ENCODE measurements at places on chromosomes 5 and 9.

DNA sequence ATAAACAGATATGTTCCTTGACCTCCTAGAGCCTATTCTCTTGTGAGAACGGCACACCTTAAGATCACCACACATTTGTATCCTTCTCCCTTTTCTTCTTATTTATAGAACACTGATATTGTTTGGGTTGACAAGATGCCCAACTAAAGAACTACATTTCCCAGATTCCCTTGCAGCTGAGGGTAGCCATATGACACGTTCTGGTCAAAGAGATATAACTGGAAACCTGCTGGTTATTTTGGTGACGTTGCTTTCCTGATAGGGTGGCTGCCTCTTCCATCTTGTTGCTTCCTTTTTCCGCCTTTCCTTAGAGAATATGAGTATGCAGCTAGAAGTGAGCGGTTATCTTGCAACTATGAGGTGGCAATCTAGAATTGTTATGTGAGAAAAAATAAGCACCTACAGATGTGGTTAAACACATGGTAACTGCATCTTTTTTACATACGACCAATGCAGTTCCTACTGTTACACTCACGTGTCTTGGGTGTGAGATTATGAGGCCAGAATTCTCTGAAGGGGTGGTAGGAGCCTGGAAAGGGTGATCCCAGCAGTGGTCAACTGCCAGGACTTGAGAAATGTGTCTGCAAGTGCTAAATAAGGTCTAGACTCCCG lies 72.9 kb downstream of the SEC61B start:
- peak; percentile 64 for DNase-seq

DNA sequence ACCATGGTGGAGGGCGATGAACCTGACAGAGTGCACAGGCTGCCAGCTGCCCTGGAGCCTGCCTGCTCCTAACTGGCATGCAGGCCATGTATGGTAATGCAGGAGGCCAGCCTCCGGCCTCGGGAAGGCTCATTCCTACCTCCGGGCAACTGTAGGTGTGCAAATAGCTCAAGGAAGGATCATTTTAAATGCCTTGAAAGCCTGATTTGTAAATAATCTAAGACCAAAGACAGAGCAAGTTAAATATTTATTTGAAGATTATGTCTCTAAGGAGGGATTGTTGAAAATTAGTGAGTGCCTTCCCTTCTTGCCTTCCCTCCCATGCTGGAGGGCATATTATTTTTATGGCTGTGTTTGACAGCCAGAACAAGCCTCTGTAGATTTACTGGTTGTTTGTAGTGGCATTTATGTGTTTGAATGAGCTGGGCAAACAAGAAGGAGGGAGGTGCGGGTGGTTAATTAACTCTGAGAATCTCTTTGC lies 285.7 kb upstream of the TUT7 start:
- no peak for DNase-seq

GRCh38 chr5:151270599-151270998 lies 17.6 kb downstream of the GM2A start:
- no peak for DNase-seq

DNA sequence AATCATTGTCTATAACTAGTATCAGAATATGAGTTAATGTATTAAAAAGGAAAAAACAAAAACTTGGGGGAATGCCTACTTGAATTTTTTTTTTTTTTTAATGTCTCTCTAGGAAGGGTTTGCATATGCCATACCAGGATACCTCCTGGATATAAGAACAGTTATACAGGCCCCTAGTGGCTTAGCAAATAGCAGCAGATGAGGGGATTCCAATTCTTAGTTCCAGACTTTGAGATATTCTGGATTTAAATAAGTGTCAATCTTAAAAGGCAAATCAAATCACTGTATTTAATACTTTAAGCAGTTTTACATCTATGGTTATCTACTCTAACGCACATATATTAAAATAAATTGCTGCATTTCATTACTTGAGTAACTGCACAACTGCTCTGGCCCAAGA lies 1055.5 kb upstream of the DMAC1 start:
- no peak for DNase-seq

DNA sequence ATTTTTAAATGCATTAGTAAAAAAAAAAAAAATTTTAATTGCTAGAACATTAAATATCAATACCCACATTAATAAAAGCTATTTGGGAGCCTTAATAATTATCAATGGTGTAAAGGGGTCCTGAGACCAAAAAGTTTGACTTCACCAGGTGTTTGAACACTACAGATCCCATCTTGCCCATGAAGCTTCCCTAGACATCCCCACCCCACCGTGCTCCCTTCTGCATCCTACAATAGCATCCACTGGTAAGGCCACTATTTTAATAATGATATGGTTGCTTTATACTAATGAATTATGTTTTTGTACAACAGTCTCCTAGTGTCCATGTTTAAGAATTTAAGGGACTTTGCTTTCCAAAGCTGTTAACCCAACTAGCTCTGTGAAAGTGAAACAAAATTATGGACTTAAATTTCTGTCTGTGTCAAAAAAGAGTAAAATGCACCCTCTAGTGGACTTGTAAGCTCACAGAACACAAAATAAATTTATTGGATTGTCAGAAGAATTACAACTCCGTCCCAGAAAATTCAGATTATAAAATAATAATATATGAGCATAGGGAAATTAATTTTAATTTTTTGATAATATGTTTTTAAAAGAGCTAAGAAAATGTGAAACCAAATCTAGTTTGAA lies 76.0 kb downstream of the ARL15 start:
- DNase-seq = no peak

DNA sequence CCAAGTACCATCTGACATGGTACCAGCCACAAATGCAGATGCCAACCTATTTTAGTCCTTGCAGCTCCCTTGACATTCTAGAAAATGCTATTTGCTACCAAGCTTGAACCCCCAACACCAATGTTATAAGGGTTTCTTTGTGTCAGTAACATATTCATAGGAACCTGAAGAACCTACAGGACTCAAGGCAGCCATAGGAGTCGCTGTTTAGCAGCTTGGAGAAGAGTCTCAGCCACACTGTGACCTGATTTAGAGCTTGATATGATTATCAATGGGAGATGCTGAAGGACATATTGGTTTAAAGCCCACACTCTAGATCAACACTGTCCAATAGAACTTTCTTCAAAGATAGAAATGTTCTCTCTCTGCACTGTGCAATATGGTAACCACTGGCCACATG lies 6.4 kb upstream of the ZFR start:
- no peak for DNase-seq

GRCh38 chr9:136075881-136076678 lies 19.0 kb downstream of the NACC2 start:
- no peak for DNase-seq

DNA sequence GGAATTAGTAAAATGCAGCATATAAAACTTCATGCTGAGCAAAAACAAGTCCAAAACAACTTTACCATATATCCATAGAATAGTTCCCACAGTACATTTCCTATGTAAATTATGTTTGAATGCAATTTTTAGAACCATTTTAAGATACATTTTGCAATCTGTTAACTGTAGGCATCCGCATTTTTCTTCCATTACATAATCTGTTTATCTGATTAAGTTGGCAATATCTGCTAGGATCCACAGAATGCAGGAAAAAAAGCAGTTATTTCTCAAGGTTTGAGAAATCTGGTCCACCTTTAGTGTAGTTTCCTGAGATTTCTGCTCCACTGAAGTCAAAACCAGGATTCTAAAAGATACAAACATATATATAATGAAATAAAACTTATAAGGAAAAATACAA lies 6.2 kb downstream of the NUDCD2 start:
- no peak for DNase-seq

- no peak for DNase-seq
Measured at GRCh38 chr9:114558027-114558675, 29.4 kb upstream of the ATP6V1G1 start.

DNA sequence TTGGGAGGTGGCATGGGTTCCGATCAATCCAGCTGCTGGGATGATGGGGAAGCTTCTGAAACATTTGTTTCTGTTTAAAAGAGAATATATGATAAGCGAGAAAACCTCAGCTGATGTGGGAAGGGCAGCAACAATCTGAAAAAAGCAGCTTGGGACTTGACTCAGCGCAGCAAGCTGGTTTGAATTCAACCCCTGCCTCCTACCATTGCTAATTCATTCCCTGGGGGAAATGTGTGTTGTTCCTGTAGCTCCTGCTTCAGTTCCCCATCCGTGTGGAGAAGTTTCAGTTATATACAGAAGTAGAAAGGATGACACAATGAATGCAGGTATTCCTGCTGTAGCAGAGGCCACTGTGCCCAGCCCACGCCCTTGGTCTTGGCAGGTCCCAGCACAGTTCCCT lies 145.1 kb downstream of the NXNL2 start:
- DNase-seq = no peak

DNA sequence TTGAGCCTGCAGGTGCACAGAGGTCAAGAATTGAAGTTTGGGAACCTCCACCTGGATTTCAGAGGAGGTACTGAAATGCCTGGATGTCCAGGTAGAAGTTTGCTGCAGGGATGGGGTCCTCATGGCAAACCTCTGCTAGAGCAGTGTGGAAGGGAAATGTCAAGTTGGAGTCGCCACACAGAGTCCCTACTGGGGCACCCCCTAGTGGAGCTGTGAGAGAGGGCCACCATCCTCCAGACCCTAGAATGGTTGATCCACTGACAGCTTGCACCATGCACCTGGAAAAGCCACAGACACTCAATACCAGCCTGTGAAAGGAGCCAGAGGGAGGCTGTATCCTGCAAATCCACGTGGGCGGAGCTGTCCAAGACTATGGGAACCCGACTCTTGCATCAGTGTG lies 78.0 kb downstream of the GABRA1 start:
- DNase-seq = no peak

DNA sequence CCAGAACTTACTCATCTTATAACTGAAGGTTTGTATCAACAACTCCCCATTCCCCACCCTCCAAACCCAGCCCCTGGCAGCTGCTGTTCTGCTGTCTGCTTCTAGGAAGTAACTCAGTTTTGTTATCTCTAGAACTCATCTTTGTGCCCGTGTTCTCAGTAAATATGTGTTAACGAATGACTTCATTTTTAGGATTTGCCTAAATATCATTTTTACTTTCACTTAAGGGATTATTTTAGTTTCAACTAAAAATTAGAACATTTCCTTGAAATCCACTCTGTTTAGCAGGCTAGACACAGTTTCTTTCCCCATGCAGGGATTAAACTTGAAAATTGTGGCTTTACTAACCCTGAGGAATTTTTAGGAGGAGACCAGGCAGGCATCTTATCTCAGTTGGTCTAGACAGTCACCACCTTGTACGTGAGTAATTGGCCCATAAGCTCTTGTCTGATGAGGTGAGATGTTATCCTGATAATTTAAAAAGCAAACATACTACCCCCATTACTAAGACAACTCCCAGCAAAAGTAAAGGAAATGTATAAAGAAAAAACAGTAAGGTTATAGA lies 68.2 kb upstream of the TNFAIP8 start:
- DNase-seq = no peak

DNA sequence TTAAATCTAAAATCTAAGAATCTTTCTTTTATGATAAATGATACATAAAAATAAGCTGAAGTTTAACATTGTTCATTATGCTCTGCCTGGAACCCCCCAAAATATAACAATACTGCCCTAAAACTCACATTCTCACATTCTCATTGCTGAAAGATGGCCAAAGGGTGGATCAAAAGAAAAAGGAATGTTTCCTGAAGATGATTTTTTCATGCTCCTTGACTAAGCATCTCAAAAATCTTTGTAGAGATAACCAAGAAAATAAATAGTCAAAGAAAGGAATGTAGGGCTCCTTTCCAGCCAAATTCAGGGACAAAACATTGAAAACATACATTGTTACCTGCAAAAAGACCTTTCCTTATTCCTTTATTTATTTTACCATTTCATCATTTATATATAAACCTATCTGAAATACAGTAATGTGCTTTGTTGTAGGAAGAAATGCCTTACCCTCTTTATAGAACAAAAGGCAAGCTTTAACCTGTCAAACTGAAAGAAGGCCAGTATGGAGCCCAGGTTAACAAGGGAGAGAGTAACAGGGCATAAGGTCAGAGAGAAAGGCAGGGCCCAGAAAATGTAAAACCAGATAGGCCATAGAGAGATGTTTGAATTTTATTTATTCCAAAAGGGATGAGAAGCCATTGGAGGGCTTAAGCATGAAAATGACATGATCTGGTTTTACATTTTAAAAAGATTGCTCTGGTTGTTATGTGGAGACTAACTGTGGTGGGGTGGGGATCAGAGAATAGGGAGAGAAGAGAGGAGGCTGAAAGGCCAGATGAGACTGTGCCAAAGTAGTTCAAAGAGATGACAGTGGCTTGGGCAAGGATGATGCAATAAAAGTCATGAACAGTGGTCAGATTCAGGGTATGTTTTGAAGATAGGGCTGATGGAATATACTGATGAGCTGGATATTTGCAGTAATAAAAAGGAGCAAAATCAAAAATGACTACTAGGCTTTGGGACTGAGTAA lies 37.3 kb upstream of the CDK5RAP2 start:
- DNase-seq = no peak
